ENCODE measurements at places on chromosomes 2 and 18.

DNA sequence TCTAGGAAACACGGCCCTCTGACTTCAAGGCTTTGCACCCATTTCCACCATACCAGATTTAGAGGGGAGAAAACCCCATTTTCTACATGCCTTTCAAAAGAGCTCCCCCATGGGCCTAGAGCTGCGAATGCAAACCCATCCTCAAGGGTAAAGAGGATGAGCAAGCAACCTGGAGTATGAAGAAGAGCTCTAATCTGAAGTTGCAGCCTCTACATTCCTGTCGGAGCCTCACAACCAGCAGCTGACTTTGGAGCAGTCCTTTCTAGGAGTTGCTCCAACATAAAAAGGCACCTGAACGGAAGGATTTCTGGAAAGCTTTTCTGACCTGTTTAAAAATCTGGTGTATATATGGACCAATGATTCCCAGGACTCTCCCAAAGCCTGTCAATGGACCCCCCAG lies 81.4 kb upstream of the POMC start:
- no peak for DNase-seq

DNA sequence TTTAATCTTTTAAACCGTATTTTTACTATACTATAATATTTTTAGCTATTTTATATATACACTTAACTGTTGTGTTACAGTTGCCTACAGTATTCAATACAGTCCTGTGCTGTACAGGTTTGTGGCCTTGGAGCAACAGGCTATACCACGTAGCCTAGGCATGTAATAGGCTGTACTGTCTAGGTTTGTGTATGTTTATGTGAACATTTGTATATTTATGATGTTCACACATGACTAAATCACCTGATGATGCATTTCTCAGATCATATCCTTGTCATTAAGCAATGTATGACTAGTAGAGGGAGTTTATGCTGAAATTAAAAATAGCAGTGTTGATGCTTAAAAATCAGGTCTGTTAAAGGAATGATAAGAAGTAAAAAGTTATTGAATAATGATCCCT lies 92.3 kb upstream of the RANBP2 start:
- DNase-seq = no peak

GRCh38 chr2:59665021-59665420 lies 888.4 kb downstream of the BCL11A start:
- no peak for DNase-seq

GRCh38 chr2:127943186-127943585 lies 57.4 kb upstream of the AMMECR1L start:
- DNase-seq = no peak

DNA sequence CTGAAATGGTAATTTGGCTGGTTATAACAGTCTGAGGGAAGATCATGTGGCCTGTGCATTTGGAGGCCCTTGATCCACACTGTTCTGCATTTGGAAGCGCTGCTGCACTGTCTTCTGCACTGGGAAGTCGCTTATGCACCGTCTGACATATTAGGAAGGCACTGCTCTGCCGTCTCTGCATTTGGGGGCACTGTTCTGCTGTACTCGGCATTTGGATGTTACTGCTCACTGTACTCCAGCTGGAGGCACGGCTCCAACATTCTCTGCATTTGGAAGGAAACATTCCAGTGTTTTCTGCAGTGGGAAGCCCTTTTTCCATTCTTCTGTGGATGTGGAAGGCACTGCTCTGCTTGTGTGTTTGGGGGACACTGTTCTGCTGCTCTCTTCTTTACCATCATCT lies 9.6 kb upstream of the PROM2 start:
- no peak for DNase-seq

- no peak for DNase-seq
These were observed 8.2 kb downstream of the FBXO15 start for GRCh38 chr18:74139411-74139810.

DNA sequence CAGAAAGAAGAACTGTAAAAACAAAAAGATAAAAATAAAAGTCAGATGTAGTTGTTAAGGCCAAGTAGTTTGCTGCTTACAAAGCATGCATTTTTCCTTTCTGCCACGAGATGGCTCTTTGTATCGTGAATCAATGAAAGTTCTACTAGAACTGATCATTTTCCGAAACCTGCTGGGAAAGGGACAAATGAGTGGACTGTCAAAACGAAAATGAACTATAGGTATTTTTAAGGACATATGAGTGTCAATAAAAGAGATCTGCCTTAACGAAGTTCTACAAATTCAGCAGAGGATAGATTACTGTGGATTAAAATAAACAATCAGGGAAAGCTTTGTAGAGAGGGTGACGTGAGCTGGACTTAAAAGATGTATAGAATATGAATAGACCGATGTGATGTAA lies 15.0 kb upstream of the ELOA2 start:
- DNase-seq = no peak

GRCh38 chr2:37355735-37356134 lies 11.3 kb downstream of the QPCT start:
- DNase-seq = no peak

GRCh38 chr2:88641330-88641729 lies 14.1 kb upstream of the EIF2AK3 start:
- no peak for DNase-seq

DNA sequence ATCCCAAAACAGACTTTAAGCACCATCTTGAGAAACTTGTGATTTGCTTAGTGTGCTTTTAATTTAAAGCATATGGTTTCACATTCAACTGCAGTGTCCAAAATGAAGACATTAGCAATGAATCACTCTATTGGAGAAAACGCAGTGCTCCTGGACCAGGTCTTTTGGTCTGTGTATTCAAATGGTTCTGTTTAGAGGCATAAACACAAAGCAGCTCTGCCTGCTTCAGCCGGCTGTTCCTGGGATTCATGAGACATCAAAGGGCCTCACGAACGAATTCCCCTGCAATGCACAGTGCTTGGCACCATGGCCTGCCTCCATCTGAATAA lies 117.1 kb upstream of the SP5 start:
- DNase-seq = no peak

DNA sequence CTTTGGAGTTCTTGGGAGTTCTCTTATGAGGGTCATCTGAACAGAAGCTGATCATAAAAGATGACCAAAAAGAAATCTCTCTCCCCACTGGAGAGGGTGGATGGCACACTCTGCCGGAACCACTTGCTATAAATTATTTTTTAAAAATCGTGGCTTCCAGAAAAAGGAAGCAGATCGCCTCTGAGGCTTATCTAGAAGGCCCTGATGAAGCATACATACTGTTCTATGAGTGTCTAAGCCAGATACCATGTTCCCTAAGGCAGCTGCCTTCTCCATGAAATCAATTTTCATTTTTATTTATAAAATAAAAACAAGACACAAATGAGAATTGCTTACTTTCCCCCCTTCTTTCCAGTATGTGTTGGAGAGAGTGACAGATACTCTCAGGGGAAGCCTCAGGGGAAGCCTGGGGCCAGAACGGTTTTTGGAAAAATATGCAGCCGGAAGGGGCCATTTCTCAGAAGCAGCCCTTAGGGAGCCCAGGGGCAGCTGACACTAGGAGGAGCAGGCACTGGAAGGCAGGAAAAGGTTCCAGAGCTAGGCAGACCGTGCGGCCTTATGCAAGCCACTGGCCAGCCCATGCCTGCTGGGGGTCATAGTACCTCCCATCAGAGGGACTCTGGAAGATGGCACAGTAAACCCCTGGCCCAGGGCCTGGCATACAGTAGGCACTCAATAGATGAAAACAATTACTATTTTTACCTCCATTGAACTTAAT lies 130.6 kb downstream of the CABLES1 start:
- DNase-seq = no peak

GRCh38 chr18:56756966-56757365 lies 105.8 kb downstream of the WDR7 start:
- DNase-seq = no peak

DNA sequence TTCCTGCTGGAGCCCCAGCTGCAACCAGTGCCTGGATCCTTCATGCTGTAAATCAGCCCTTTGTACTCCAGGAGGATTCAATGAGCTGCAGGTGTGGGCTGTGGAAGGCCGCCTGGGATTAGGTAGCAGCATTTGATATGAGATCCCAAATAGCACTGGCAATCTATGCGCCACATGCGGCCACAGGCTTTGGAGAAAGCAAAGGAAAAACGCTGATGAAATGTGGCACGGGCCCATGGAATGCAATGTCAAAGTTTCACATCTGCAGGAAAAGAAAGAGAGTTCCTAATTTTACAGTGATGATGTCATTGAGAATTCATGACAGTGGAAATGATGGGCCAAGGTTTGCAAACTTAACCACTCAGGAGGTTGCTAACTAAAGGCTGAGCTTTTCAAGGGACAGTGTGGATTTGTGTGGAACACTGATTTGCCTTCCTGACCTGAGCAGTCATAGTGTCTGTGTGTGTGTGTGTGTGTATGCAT lies 216.4 kb upstream of the OSR1 start:
- DNase-seq = no peak

- DNase-seq = no peak
These were observed 109.9 kb downstream of the PTPRM start for GRCh38 chr18:7677001-7677400.

GRCh38 chr18:52339891-52340371 lies at the start of gene DCC:
DCC (plus strand) TSS chr18:52340197; CDS start chr18:52340788, 591 bp downstream.
- no peak for DNase-seq

- DNase-seq = no peak
These were observed at the start of gene DES for GRCh38 chr2:219418155-219419011. DES (plus strand) TSS chr2:219418377; CDS start chr2:219418463, 86 bp downstream.

DNA sequence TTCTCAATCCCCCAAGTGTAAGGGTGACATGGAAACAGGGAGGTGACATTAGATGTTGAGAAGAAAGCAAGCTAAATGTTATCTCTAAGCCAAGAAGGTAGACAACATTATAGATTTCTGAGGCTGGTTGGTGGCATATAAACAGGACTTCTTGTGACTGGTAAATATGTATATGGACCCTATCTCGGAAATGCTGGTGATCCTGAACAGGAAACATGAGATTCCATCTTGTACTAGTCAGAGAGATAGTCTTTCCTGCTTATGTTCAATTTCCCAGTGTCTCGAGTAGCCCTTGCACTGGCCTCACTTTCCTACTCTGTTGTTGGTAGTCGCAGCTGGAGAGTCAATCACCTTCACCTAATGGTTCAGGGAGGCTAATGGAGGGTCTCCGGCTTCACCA lies 26.8 kb downstream of the MOGAT1 start:
- DNase-seq = no peak

DNA sequence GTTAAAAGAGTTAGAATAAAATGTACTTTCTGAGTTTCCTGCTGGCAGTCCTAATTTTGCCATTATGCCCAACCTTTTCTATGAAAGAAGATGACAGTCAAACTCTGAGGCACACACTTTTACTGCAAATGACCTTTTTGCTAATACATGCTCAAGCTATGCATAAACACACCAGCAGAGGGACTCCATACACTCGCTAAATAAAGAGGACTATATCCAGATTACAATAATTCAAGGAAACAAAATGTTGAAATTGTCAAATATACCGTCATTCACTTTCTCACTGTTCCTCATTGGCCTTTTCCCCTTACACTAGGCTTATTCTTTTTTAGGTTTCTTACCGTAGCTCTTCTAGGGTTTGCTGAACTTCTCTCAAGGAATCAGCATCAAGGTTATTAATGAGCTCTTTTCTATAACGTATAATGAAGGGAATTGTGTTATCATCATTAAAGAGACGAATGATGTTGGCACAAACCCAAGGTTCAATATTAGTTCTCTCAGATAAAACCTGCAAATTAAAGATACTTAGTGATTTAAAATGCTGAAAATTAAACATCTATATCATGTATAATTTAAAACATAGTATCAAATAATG lies 25.7 kb downstream of the SRBD1 start:
- DNase-seq = no peak

GRCh38 chr18:25737710-25738311 lies 352.6 kb downstream of the SS18 start:
- DNase-seq = no peak

- DNase-seq = no peak
These were observed 46.8 kb upstream of the ANKRD62 start for GRCh38 chr18:12046751-12047335.

Data from activated naive CD4-positive, alpha-beta T cell treated with anti-CD3 and anti-CD28 coated beads, Interleukin-2, amount 50 U/mL, for 16 hours (primary cell).